ENCODE measurements at places on chromosomes 16 and 17. TPM values are rescaled to one million over a fixed set of nuclear protein-coding genes. Genes with fewer than 3 reads are reported as not detected.

DNA sequence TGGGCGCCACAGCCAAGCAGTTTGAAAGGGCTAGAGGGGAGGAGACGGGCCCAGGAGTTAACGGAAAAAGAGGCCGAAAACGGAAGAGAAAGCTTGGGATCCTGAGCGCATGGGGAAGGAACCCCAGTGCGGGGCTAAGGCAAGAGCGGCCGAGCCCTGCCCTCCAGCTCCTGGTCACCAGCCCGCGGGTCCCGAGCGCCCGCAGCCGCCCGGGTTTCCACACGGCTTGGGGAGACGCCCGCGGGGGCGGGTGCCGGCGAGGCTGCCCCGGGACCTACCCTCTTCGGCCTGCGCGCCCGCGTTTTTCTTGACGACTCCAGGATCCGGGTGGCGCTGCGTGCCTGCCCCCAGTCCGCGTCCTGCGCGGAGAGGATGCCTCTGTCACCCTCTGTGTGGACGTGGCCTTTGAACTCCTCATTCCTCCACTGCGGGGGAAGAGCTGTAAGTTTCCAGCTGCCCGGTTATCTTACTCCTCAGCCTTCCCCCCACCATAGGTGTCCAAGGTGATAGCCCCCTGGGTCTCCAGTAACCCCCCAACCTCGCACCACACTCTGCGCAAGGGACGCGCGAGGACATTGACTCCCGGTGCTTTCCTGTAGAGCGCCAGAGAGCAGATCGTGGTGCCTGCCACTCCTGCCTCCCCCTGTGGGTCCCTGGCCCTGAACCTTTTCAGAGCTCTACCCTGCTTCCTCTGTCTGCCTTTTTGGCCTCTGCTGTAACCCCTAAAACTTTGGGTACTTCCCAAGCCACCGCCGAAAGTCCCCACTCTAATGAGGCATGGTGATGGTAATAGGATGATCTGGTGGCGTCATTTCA lies 1.7 kb upstream of the CDH11 start:
- no peak for DNase-seq

- no peak for DNase-seq
These were observed 823 bp downstream of the TNRC6C start for GRCh38 chr17:77959126-77959925.

- DNase-seq, result no peak
These were observed 13.8 kb downstream of the CYBC1 start for GRCh38 chr17:82436601-82437324.

DNA sequence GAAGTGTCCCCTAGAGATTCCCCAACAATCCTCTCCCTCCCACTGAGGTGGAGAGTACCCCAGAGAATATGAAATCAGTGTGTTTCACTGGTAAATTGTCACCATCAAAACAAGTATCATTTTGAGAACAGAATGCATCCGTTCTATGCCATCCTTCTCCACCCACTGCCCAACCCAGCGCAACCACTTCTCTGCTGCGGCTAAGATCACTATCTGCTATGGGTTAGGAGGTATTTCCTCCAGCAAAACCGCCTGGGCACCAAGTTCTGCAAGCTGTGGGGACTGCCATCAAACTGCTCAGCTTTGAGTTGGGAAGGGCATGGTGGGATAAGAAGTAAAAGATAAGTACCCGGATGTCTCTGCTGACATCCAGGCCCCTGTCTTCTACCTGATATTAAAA lies 24.4 kb downstream of the CNTNAP1 start:
- no peak for DNase-seq

- no peak for DNase-seq
These were observed 2.3 kb downstream of the GP1BA start for GRCh38 chr17:4934173-4934979.

The TLCD2 gene
- 1.6 TPM for total RNA-seq

DNA sequence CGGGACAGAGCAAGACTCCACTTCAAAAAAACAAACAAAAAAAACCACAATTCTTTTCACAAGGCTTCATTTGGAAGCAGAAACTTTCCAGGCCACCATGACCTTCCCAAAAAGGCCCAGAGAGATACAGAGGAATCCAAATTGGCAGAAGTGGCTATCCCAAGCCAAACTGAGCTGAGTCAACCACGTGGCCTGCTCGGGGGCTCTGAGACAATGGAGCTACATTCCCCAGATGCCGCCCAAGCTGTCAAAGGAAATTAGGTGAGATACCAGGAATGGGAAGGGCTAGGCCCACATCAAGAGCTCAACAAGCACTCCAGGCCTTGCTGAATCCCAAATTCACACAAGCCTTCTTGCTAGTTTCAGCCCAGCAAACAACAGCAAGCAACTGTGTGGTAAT lies 5.7 kb upstream of the EXOSC6 start:
- no peak for DNase-seq

GRCh38 chr16:4618645-4619418 lies 4.1 kb upstream of the UBALD1 start:
- no peak for DNase-seq

DNA sequence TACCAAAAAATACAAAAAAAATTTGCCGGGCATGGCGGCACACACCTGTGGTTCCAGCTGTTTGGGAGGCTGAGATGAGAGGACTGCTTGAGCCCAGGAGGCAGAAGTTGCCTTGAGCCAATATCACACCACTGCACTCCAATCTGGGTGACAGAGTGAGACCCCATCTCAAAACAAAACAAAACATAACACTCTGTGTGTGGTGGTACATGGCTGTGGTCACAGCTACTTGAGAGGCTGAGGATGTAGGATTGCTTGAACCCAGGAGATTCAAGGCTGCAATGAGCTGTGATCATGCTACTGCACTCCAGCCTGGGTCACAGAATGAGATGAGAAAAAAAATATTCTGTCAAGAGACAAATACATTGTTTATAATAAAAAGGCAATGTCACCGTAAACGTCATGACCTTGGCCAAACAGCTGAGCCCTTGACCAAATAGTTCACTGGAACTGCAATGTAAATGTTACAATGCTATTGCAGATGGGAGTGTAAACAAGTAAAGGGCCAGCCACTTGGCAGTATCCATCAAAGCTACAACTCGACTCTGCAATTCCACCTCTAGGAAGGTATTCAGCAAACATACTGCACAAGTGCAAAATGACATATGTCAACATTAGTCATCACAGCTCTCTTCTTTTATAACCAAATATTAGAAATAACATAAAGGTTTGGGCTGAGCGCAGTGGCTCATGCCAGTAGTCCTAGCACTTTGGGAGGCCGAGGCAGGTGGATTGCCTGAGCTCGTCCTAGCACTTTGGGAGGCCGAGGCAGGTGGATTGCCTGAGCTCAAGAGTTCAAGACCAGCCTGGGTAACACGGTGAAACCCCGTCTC lies 16.9 kb downstream of the EARS2 start:
- no peak for DNase-seq

The LRRC46 gene
- not detected for total RNA-seq

- no peak for DNase-seq
These were observed 996 bp upstream of the CPNE2 start for GRCh38 chr16:57091200-57091974.
